Muscle of back (tissue), 13 donors: ENCODE measurements at places on chromosomes 12 and 14. TPM values are rescaled to one million over a fixed set of nuclear protein-coding genes. Genes with fewer than 3 reads are reported as not detected.

DNA sequence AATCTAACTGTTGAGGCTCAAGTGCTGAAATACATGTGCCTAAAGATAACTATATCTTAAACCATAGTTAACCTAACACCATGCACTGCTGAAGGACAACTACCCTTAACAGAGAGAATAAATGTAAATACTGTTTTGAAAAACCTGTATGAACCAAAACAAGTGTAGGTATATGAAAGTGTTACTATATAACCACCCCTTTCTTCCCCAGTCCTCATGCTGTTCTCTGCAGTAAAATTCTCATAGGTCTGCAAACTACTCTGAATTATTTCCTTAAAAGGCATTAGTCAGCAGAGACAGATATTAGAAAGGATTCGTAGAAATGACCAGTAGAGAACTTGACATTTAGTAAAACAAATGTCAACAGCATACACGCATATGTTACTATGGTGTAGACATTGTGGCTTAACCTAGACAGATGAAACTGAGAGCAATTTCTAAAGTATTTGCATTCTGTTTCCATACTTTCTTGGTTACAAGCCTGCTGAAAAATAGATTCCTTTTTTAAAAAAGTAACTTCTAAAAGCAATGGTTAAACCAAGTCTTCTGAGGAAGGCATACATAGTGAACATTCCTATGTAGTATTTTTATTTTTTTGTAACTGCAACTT is 13.9 kb downstream of the CSRP2 start:
- DNase-seq: no peak

GRCh38 chr14:96204151-96205058 is at the start of gene BDKRB2:
Gene BDKRB2, plus strand, starts transcription at chr14:96204839. Its CDS starts 32,269 bp downstream, at chr14:96237108.
- DNase-seq: peak; percentile 81

- DNase-seq: no peak
These were observed 12.4 kb upstream of the PPM1H start for GRCh38 chr12:62947364-62947763.

GRCh38 chr12:92467886-92468285 is 234.9 kb upstream of the PLEKHG7 start:
- DNase-seq: no peak

DNA sequence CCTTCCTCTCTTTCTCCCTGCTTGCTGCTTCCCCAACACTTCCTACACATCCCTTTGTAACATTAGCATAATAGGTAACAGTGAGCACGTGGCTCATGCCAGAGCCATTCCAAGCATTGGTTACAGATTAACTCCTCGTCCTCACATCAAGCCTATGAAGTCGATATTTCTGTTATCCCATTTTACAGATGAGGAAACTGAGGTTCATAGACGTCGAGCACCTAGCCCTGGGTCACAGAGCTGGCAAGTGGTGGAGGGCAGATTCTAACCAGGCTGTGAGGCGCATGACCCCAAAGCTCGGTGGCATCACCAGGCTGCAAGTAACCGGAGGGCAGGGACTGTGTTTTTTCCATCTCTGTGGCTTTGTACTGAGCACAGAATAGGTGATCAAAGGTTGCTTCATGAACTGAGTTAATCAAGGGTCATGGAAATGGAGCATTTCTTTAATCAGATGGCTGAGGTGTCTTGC is 5.7 kb upstream of the SERPINA1 start:
- no peak for DNase-seq

DNA sequence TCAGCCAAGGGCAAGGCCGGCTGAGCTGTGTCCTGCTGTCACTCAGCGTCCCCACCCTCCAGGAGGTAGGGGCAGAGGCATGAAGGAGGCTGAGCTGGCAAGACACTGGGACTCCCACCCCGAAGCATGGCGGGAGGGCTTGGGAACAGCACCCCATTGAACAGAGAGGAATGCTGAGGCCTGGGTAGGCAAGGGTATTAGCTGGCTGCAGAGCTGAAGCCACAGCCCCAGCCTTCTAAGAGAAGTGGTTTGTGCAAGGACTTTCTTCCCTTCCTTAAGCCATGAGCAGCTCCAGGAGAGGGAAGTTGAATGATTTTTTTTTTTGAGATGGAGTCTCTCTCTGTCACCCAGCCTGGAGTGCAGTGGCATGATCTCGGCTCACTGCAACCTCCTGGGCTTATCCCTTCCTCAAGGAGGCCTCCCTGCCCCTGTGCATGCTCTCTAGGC is 6.6 kb upstream of the CFAP73 start:
- DNase-seq: no peak

DNA sequence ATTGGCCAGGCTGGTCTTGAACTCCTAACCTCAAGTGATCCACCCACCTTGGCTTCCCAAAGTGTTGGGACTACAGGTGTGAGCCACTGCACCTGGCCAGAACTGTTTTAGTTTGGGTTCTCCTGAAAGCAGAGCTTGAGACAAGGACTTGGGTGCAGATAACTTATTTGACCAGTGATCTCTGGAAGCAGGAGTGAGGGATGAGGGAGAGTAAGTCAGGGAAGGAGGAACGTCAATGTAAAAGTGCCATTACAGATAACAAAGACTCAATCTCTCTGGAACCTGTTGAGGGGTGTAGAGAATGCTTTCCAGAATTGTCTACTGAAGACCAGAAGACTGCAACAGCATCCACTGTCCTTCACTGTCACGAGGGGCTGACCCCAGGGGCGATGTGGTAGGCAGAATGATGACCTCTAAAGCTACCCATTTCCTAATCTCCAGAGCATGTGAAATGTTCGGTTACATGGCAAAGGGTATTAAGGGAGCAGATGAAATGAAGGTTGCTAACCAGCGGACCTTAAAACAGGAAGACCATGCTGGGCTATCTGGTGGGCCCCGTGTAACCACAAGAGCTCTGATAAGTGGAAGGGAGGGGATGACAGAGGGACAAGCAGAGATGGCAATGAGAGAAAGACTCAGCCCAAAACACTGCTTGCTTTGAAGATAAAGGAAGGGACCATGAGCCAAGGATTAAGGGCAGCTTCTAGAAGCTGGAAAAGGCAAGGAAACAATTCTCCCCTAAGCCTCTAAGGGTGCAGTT is 207.8 kb downstream of the RBM19 start:
- no peak for DNase-seq

DNA sequence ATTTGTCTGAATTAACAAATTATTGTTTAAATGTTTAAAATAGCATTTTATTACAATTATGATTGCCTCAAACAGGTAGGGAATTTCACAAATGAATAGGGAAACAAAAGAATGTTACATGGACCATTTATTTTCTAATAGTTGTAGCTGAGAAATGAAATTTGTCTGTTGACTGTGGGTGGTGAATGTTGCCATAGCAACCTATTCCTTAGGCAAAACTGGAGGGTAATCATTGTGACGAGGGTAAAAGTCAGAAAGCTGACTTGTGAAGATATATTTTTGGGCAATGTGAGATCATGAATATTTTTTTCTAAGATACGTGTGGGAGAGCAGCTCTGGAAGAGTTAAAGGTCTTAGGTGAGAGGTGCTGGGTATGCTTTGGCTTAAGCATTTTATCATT is 24.2 kb upstream of the CLEC14A start:
- DNase-seq: no peak

- DNase-seq: no peak
These were observed 96.6 kb downstream of the SPTSSA start for GRCh38 chr14:34365309-34365915.

DNA sequence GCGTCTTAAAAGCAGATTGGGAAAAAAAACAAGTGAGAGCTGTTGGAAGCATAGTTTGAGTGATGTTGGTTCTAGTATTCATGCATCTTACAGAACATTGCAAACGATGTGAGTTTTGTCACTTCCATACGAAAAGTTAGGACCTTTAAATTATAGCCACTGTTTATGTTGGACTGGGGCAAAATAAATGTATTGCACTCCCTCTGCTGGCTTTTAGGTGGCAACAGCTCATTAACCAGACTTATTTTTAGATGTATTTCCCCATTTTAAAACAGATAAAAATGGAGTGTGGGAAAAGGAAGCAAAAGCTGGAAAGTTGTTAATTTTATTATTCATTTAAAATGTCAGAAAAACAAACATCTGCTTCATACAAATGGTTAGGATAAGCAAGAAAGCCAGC is 111.9 kb downstream of the LGR5 start:
- DNase-seq: peak; percentile 13

DNA sequence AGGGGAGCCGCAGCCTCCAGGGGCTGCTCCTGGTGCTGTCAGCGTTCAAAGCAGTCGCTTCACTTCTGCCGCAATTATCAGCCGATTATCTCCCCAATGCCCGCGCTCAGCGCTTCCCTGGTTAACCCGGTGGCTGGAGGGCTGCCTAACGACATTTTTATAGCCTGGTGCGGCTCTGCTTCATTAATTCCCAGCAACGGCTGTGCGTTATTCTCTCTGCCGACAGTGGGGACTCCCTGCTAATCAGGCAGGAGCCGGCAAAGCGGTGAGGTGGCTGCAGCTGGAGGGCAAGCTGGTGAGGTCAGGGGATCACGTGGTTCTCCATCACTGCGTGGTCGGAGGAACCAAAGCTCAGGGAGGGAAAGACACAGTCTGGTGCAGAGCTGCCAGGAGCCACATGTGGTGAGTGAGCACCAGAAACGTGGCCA is 62.9 kb downstream of the GLRX5 start:
- no peak for DNase-seq

DNA sequence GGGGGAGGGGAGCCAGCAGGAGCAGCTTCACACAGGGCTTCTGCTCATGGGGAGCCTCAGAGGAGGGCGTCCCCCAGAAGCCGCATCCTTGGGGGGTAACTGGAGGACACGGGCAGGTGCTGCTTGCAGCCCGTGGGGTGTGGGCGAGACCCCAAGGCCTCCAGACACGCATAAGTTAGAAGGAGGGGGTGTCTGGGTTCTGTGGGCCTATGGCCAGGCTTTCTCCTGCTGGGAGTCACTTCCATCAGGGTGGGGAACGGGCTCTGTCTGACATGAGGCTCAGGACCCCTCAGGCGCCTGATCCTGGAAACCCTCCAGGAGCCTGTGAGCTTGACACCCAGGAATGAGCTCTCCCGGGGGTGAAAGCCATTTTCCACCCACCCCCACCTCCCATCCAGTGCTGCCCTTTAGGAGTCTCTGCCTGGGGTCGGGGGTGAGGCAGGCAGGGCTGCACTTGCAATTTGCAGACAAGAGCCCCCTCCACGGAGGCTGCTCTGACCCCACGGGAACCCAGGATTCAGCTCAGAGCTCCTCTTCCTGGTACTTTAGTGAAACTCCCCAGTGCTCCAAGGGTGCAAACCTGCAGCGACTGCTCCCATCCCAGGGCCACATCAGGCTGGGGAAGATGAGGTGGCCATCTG is 325.7 kb downstream of the ADGRD1 start:
- no peak for DNase-seq

- DNase-seq: no peak
These were observed 13.1 kb upstream of the LGR5 start for GRCh38 chr12:71426300-71427047.

DNA sequence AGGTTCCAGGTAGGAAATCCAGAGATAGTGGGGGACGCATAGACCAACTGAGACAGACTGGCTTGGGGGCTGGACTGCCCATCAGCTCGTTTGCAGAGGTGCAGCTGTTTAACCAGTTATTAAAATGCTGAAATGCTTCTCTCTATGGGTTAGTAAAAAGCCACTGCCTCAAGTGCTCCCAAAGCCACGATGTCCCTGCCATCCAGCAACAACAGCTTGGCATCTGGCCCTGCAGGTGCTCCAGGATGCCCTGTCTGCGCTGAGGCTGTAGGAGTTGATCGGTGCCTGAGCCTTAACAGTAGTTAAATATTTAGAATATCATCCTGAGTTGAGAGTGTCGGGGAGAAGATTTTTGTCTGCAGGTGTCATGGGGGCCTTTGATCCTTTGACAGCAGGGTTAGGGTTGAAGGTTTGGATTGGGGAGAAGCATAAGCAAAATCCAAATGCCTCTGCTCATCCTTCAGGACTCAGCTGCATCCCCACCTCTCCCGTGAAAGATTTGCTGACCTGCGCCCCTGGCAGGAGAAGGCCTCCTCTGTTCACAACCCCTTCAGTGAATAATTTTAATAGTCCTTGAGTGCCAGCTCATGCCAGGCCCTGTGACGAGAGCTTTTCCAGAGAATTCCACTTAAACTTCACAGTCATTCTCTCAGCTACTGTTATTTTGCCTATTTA is 127.3 kb upstream of the PWP1 start:
- no peak for DNase-seq

- no peak for DNase-seq
These were observed 1468.5 kb upstream of the TMEM132C start for GRCh38 chr12:126798449-126798848.

- DNase-seq: no peak
These were observed 6.8 kb downstream of the NTF3 start for GRCh38 chr12:5438671-5439200.

DNA sequence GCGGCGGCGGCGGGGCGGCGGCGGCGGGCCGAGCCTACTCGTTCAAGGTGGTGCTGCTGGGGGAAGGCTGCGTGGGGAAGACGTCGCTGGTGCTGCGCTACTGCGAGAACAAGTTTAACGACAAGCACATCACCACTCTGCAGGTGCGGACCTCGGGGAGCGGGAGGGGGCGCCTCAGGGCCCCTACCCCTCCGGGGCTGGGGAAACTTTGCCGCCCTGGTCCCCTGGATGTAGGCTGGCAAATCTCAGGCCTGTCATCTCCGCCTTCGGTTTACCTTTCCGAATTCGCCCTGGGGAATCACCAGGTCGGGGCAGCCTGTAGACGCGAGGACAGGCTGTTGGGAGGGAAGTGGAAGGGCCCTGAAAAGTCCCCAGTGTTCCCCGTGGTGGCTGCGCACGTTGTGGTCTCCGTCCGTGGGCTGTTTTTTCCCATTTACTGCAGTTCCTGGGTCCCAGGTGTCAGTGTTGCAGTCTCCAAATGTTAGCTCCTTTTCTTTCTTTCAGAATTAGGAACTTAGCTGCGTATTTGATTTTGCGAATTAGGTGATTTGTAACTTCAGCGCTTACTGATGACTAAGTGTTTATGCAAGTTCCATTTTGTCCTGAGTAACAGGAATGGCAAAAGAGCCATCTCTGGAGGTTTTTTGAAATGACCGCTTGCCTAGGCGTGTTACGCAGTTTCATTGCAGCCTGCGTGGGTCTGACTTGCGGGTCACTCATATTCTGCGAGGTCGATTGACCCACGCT is 656 bp downstream of the RAB21 start:
- DNase-seq: peak; percentile 41

DNA sequence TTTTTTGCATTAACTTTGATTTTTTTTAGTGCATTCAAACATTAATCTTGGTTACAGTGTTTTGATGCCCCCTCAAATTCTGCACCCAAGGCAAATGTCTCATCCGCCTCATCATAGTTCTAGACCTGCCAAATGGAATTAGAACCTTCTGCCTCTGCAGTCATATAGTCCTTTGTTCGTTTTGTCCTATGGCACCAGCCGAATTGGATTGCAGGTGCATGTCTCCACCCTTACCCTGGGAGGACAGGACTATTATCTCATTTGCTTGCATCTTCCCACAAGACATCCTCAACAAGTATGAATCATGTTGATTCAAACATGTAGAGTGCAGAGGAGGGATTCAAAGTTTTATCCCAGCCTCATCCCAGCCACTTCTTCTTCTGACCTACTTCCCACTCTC is 579.1 kb downstream of the VRK1 start:
- DNase-seq: no peak

The SOAT2 gene
- 0.13 TPM for polyA plus RNA-seq

The SLC5A8 gene
- polyA plus RNA-seq: not detected

The FGD6 gene
- 6.3 TPM for polyA plus RNA-seq

The TTC7B gene
- 36.4 TPM for polyA plus RNA-seq

The FAM181A gene
- polyA plus RNA-seq: 0.24 TPM

The PLEKHA5 gene
- polyA plus RNA-seq: 15.1 TPM

The STAT6 gene
- 36.4 TPM for polyA plus RNA-seq

The NOVA1 gene
- 15.5 TPM for polyA plus RNA-seq

The RDH12 gene
- polyA plus RNA-seq: 0.88 TPM
